ENCODE measurements at places on chromosomes 7 and 10. TPM values are rescaled to one million over a fixed set of nuclear protein-coding genes. Genes with fewer than 3 reads are reported as not detected.

SP8 gene
- not detected for total RNA-seq

- no peak for DNase-seq
These were observed 37.8 kb downstream of the CLRN3 start for GRCh38 chr10:127854769-127855590.

PITX3 gene
- not detected for total RNA-seq

DNA sequence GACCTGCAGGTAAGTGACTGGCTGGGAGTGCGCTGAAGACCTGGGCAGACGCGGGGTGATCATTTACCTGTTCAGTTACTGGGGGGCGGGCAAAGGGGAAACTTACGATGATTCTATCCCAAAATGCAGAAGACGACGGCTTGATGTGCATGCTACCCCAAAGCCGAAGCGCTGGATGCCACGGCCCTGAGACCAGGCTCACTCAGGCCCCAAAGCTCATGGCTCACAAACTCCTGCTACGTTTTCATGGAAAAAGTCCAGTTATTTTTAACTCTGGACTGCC is 200.6 kb downstream of the DIP2C start:
- DNase-seq, result no peak

GRCh38 chr10:64369885-64370773 is 848.9 kb downstream of the REEP3 start:
- DNase-seq, result no peak

PIK3CG gene
- total RNA-seq, result 2.9 TPM

DNA sequence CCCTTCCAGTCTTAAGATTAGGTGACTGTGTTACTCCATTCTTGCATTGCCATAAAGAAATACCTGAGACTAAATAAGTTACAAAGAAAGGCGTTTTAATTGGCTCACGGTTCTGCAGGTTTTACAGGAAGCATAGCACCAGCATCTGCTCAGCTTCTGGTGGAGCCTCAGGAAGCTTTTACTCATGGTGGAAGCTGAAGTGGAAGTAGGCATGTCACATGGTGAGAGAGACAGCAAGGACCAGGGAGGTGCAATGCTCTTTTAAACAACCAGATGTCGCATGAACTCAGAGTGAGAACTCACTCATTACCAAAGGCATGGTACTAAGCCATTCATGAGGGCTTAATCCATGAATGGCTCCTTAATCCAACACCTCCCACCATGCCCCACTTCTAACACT is 34.0 kb upstream of the TMEM273 start:
- no peak for DNase-seq

DNA sequence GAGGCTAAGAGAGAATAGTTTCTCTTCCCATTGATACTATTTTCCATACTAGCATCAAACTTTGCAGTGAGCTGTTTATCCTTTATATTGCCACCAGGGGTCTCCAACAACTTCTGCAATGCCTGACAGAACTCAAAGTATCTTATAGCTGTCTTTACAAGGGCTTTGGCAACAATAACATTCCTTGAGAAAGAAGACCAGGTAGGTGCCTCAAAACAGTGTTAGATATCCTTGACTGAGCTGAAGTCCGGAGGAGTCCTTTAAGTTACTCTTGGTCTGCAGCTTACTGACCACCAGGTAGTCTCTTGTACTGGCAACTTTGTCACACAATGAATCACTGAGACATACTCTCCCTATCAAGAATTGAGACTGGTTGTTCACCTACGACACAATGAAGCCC is 30.0 kb upstream of the TES start:
- DNase-seq, result no peak

MOGAT3 gene
- not detected for total RNA-seq

RARRES2 gene
- total RNA-seq, result 125 TPM

DNA sequence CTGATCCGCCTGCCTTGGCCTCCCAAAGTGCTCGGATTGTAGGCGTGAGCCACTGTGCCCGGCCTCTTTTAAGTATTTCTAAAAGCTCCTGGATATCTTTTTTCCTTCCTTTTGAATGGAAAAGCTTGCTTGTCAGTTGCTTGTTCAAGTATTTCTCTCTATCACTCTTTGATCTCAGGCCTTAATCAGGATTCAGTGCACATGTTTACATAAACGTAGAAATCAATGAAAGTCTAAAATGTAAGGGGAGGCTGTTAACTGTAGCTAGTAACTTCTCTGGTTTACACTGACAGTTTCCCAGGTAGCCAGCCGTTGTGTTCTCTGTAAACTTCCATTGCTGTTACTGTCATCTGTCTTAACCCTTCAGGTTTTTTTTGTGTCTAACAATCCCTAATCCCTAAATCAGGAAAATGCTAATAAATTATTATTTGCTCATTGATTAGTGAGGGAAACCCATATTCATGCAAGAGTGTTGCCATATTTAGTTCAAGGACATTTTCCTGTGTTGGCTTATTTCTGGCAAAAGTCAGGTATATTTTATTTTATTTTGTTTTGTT is 1.5 kb upstream of the PRPF18 start:
- DNase-seq, result no peak

DNA sequence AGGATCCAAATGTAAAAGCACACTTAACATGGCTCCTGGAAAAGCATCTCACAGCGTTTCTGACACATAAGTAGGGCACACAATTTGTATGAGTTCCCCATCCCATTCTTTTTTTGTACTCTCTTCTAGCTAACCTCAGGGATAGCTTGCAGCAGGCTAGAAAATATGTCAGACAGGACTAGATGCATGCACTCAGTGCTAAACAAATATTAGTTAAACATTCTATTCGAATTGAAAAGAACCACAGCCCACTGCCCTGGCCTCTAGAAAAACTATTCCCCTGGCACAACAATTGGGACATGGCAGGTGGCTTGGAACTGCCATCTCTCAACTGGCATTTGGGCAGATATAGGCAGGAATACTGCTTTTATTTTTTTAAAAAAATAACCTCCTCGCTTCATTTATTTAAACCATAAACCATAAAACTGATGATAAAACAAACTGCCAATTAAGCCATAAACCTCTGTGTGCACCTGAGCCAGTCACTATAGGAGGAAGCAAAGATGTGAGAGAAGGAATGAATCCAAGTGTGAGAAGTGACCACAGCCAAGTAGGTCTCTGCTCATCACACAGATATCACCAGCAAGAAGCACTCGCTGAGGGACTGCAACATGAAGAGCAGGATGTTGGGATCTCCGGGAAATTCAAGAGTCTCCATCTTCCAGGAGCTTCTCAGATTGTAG is 394.1 kb downstream of the NEBL start:
- no peak for DNase-seq

TMEM236 gene
- 0.84 TPM for total RNA-seq

CPA1 gene
- 45,674 TPM for total RNA-seq

- DNase-seq, result no peak
These were observed 1157.4 kb upstream of the AUTS2 start for GRCh38 chr7:68440866-68441265.

- no peak for DNase-seq
These were observed 84.3 kb downstream of the ARHGAP22 start for GRCh38 chr10:48520594-48520993.

DNA sequence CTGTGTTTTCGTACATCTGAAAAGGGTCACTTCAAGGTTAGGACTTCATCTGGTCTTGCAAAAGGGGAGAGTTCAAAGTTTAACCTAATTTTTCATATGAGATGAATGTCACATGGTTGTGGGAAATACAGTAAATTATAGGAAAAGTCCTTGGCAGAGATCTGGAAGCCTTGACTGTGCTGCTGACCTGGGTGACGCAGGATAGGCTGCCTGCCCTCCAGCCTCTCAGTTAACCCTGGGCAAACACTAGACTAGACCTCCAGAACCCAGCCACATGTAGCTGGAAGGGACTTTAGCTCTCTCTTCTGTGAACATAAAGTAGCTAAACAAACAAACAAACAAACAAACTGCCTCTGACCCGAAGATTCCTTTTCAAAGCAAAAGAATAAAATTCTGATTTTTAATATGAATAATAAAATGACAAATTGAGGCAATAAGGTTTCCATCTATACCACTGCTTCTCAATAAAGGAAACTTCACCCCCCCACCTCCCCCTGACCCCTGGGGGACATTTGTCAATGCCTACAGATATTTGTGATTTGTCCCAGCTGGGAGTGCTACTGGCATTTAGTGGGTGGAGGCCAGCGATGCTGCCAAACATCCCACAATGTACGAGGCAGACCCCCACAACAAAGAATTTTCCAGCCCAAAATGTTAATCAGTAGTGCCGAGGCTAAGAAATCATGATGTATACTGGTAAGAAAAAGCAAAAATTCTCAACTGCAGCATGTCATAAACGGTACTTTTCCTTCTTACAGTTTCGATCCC is 75.2 kb upstream of the PRR15 start:
- no peak for DNase-seq

NEUROD6 gene
- total RNA-seq, result not detected

- DNase-seq, result no peak
These were observed 105.2 kb upstream of the PPIF start for GRCh38 chr10:79241990-79242619.

GRCh38 chr10:47189802-47190201 is 110.2 kb upstream of the GDF10 start:
- no peak for DNase-seq

IFIT1B gene
- total RNA-seq, result not detected

MBL2 gene
- total RNA-seq, result not detected

DNA sequence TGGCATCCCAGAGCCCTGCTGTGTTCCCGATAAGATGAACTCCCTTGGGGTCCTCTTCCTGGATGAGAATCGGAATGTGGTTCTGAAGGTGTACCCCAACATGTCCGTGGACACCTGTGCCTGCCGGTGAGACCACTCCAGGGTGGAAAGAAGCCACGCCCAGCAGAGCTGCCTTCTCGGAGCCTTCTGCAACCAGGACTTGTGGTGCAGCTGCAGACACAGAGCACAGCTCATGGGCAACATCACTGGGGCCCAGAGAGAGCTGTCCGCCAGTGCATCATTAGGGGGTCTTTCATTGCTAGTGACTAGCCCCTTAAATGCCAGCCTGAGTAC is 9.6 kb upstream of the GDF2 start:
- DNase-seq, result no peak

- DNase-seq, result peak; percentile 73
These were observed 72.8 kb upstream of the GLCCI1 start for GRCh38 chr7:7895754-7896153.

DNA sequence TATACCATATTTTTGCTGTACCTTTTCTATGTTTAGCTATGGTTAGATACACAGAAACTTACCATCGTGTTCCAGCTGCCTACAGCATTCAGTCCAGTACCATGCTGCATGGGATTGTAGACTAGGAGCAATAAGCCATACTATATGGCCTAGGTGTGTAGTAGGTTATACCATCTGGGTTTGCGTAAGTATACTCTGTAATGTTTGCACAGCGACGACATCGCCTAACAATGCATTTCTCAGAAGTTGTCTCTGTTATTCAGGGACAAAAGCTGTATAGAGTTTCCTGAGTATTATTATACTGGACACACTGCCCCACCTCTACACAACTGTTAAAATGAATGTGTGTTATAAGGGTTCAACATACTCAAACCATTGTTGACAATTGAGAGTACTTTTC is 93.8 kb upstream of the MKI67 start:
- no peak for DNase-seq

DNA sequence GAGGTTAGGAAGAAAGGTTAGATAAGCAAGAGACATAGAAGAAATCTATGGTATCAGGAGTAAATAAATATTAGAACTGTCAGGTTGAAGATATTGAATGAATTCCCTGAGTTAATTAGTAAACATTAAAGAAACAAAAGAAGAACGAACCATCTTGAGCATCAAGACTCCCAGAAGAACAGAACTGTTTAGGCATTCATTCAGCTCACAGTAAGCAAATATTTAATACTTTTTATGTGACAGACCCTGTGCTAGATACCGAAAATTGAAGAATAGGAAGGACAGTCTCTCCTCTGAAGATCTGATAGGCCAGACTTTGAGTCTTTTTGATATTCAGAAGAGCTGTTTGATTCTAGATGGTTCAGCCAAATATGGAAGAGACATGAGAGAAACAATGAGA is 731.5 kb downstream of the XPNPEP1 start:
- no peak for DNase-seq

DNA sequence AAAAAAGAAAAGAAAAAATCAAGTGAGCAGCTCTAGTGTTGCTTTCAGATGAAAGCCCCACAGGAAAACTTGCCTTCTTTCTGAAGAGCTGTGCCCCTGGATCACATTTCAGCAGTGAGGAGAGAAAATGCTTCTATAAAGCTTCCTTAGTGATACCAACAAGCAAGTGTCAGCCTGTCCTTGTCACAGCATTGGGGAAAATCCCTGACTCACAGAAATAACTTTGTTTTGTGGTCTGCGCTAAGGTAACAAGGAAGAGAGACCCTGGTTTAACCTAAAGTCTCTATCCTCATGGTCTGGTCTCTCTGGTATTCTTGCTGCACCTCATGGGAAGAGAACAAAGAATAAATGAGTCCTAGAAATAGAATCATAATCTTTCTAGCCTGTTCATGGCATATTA is 885.2 kb upstream of the SORCS1 start:
- DNase-seq, result no peak

- DNase-seq, result no peak
These were observed 121.5 kb downstream of the SLIT1 start for GRCh38 chr10:97063983-97064837.

- peak; percentile 88 for DNase-seq
These were observed 17.6 kb downstream of the BHLHA15 start for GRCh38 chr7:98228801-98229200.

PRPS1L1 gene
- not detected for total RNA-seq

DNA sequence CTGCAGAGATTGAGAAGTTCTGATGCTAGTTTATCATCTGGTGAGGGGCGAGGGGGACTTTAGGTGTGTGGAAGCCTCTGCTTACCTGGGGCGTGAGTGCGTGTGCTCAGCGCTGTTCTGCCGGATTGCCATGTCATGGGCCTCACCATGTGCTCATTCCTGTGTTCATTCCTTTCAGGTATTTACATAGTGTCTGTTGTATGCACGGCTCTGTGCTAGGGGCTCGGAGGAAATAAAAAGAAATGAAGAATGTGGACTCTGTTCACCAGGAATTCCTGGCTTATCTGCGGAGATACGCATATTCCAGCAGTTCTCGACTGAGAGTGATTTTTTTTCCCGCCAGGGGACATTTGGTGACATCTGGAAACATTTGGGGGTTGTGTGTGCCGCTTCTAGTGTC is 152.0 kb downstream of the CAMK1D start:
- DNase-seq, result no peak

DNA sequence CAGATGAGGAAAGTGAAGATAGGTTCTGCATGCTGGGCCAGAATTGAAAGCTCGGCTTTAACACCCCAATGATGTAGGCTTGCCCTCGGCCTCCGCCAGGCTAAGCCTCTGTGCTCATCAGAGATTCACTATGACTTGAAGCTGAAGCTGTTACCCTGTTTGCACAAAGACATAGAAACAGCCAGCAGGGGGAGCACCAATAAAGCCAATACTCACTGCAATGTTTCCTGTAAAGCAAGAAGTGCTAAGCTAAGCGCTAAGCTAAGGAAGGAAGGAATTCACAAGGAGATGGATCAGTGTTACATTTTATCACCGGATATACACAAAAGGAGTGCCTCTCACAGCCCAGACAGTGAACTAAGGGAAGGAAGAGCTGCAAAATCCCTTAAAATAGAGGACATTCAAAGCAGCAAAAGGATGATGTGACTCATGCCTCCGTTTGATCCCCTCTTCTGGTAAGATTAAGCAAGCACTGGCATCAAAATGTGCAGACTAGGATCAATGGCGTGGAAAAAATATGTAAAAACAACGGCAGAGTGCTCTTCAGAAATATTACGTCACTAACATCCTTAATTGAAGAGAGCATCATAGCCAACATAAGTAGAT is 153.8 kb downstream of the COBL start:
- DNase-seq, result peak; percentile 67
